Tibial artery (tissue), 4 donors: ENCODE measurements at places on chromosomes 12 and 14.

- DNase-seq, result no peak
These were observed 79.8 kb upstream of the HECTD1 start for GRCh38 chr14:31287294-31287972.

DNA sequence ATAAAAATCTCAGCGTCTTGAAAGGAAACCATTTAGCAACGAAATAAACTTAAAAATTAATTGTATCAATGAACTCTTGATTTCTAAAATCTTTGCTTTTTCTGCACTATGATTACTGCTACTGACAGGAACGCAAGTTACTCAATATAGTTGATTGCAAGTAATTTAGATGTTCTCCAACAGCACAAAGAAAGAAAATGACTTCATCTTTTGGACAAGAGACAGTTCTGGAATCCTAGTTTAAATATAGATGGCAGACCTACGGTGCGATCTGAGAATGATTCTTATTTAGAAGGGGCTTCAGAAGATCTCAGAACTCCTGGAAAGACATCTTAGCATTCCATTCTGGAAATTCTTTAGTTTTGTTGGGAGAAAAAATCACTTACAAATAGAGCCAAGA is 1.4 kb upstream of the SUDS3 start:
- no peak for DNase-seq

- no peak for DNase-seq
These were observed 39.0 kb downstream of the PLXNC1 start for GRCh38 chr12:94187361-94187760.

GRCh38 chr14:104085889-104086201 is 345 bp downstream of the ASPG start:
- DNase-seq, result no peak

DNA sequence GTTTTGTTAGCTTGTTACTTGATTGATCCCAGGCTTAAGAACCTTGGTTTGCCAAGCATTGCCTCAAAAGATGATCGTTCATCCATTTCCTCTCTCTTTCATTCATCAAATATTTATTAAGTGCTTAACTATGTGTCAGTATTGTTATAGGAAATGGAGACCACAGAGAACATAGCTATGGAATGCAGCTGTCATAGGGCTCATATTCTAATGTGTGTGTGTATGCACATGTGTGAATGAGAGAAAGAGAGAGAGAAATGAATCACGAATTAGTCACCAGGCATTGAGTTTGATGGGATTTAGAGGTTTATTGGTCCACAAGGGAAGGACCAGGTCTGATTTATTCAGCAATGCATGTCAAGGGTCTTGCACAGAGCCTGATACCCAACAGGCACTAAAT is 71.0 kb upstream of the FBXO21 start:
- DNase-seq, result no peak

DNA sequence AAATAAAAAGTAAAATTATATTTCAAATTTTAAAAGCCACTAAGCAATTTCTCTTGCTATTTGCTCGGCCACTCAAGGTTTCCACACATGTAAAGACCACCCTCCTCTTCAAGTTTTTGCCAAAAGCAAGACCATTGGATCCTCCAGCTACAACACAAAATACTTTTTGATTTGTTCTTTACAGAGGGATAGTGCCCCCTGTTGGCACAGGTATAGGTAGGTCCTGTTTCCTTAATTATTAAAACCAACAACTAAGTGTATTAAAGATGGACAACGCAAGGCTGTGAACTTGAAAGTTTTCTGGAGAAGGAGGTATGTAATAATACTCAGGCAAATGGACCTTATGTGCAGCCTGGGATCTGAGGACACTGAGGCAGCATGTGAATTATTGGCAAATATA is 23.8 kb downstream of the ATP6V1D start:
- no peak for DNase-seq

- no peak for DNase-seq
These were observed 44.1 kb upstream of the CISTR start for GRCh38 chr12:53795927-53796326.

DNA sequence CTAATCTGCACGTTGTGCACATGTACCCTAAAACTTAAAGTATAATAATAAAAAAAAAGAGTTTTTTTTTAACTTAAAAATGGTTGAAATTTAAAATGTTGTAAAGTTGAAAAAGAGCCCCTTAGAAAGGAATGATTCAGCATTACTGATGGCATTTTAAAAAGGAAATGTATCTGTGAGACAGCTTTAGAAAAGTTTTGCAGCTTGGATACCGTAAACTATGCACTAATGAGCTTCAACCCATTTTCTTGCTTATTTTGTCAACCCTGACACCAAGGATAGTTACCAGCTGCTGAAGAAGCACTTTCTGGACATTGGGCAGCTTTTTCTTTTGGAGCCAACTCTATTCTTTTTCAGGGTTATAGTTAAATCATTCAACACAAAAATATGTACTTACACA is 4.3 kb downstream of the BICD1 start:
- DNase-seq, result no peak

GRCh38 chr14:104331871-104332605 is 193.7 kb downstream of the KIF26A start:
- no peak for DNase-seq

GRCh38 chr12:93824514-93825500 is 147.6 kb downstream of the CRADD start:
- DNase-seq, result no peak

DNA sequence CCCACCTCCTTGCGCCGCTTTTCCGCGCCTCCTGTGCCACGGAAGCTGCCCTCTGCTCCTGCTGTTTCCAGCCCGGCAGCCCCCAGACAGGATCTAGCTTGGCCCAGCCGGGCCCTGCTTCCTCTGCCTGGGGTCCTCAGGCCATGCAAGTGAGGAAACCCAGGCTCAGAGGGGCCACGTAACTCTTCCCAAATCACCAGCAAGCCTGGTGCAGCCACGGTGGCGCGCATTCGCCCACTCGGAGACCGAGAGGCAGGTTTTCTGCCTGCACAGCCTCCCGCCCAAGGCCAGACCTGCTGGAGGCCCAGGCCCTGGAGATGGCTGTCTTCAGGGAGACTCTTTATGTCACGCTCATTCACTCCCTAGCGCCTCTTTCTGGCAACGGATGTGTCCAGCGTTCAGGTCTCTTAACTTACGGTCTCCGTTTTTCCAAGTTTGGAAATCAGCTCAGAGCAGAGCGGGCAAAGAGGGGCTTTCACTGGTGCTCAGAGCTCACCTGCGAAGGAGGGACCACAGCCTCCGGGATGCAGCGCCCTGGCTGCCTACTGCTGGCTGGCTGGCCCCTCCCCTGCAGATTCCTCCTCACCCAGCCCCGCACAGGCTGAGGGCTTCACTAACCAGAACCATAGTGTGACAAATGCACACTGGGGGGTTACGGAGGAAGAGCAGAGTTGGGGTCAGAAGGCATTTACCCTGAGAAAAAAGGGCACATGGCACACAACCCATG is 20.6 kb upstream of the CEP170B start:
- no peak for DNase-seq

DNA sequence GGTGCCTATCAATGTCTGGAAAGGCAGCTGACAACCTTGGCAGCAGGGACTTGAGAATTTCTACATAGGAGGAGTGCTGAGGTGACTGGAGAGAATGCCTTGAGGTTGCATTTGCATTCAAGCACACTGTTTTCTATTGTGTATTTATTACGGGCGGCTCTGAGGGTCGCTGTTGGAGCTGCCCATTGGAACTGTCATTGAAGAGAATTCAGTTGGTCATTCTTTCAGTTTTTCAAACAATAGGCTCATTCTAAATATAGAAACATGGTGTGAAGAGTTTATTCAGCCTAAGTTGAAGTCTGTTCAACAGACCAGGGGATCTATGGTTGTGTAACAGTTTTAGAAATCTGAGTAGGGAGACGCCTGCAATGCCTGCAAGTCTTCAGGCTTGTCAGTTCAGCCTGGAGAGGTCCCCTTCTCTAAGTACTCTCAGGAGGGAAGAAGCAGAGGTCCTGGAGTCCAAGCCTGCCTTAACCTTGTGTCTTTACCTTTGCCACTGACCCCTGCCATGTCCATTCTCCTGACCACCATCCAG is 9.8 kb upstream of the ABHD12B start:
- no peak for DNase-seq

DNA sequence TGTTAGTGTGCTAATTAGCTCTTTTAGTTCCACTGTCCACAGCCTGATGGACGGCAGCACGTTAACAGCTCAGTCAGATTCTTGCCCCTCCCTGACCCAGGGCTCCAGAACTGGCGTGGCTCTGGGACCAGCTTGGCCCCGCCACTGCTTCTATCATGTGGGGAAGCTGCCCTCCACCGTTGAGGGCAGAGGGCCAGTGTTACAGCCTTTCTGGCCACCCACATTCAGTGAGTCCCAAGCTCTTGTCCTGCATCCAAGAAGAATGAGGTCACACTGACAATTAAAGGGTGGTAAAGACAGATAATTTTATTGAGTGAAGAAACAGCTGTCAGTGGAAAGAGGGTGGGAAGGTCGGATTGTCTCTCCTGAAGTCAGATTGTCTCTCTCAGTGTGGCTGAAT is 36.9 kb downstream of the BCL2L14 start:
- no peak for DNase-seq

DNA sequence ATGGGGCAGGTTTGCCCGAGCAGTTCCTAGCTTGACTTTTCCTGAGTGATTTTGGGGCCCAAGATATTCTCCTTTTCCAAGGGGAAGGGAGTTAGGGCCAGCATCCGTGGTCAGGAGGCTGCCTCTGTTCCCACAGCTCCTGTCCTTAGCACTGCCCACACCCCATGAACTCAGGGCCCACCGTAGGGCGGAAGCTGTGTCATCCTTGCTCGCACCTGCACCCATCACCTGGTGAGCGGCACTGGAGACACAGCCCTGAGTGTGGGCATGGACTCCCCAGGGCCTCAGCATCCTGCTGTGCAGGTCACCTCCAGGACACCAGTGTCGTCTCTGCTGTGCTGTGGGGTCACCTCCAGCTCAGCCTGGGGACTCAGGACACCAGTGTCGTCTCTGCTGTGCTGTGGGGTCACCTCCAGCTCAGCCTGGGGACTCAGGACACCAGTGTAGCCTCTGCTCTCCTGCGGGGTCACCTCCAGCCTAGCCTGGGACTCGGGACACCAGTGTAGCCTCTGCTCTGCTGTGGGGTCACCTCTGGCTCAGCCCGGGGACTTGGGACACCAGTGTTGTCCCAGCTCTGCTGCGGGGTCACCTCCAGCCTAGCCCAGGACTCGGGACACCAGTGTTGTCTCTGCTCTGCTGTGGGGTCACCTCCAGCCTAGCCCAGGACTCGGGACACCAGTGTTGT is 322.9 kb downstream of the ADGRD1 start:
- DNase-seq, result peak; percentile 50

DNA sequence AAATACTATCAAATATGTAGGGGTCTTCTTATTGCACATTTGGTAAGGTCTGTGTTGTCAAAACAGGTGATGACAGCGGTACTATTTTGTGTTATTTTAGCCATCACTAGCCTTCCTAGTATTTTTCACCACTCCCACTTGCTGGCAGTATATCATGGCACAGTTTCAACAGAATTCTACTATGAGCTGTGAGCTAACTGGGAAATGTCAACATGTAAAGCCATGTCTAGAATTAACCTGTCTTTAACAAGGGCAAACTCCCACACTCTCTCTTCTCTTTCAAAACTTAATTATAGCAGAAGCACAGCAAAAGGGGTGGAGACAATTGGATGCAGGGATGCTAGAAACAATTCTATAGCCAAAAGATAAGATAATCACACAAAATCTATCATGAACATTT is 253.4 kb downstream of the PAX9 start:
- no peak for DNase-seq

GRCh38 chr12:46659824-46660223 is 166.0 kb downstream of the SLC38A4 start:
- DNase-seq, result no peak
